ENCODE measurements at places on chromosomes 6 and 20.

DNA sequence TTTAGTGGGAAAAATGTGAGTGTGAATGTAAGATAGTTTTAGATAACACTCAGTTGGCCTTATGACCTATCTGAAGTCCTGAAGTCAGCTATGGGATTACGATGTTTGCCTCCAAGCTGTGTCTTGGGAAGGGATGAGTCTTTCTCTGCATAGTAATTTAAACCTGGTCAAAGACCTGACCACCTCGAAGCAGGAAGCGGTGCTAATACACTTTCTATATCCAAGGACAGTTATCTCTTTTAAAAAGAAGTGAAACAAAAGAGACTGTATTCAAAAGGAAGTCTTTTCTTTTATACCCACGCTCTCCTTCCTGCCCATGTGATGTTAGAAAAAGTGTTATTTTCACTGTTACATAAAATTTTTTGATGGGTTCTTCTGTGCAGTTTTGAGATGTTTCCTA lies 94.9 kb downstream of the JARID2 start:
- no peak for DNase-seq

DNA sequence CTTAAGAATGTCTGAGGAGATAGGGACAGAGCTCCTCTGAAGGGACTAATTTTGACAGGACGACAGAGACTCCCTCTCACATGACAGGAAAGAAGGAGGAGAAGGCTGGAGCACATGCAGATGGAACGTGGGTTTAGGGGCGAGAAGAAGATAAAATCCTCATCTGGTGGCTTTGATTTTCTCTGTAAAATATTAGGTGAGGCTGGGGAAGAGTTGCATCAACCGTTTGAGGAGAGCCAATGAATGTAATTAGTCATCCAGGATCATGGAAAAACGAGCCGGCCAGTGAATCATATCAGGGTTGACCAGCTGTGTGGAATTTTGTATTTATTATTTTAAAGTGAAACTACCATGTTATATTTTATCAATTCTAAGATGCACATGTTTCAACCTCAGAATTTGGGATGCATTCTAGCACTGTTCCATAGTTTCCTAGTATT lies 46.9 kb upstream of the ADGRF4 start:
- no peak for DNase-seq

DNA sequence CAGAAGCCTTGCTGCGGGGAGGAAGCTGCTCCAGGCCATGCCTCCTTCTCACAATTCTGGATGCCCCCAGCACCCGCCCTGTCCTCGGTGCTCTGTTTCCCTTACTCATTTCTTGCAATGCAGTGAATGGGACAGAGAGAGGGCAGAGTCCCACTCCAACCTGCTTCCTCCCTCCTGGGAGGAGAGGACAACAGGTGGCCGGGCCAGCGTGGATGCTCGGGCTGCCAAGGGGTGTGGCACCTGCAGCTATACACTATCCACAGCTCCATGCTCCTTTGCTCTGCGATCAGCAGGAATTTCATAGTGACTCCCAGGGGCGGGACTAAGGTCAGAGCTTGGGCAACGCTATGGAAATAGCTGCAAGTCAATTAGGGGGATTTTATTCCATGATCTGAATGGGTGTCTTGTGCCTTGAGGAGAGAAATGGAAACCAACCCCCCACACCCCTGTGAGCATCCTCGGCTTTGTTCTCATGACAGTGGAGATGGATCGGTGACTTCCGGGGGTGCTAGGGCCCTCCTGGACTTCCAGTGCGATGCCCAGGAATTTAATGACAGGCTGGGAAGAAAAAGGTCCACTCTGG lies 192.5 kb downstream of the MYLK4 start:
- no peak for DNase-seq

DNA sequence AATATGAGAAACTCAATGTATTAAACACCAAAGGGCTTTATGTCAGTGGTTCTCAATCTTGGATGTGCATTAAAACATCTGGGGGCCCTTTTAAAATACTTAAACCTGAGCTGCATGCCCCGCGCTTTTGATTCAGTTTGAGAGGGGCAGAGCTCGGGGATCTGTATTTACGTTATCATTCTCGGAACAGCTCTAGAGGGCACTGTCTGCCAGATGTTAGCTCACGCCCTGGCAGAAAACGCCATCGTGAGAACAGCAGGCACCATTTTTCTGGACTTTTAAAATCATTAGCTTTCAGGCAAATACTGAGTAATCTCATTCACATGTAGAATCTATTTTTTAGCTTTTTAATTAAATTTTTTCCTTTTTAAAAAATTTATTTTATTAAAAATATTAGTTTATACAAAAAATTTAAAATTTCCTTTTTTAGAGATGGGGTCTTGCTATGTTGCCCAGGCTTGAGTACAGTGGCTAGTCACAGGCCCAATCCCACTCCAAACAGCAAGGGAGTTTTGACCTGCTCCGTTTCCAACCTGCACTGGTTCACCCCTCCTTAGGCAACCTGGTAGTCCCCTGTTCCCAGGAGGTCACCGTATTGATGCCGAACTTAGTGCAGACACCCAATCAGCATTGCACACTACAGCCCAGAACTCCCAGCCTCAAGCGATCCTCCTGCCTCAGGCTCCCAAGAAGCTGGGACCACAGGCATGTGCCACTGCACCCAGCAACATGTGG lies 30.0 kb upstream of the ZNF133 start:
- DNase-seq = no peak

DNA sequence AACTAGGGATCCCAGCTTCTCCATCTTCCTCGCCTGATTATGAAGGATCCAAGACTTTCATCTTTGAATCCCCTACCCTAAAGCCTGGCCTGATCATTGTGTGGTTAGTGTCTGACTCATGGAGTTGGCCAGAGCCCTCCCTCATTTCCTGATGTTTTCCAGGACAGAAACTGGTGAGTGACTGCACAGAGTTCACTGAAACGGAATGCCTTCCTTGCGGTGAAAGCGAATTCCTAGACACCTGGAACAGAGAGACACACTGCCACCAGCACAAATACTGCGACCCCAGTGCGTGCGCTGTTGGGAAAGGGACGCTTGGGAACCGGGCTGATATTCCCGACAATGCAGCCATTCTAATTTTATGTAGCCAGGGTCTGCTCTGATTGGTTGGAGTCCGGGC lies 4.0 kb downstream of the CD40 start:
- no peak for DNase-seq
